ENCODE measurements at places on chromosomes 7 and 10. TPM values are rescaled to one million over a fixed set of nuclear protein-coding genes. Genes with fewer than 3 reads are reported as not detected.

Gene LSM5
- polyA plus RNA-seq: 228 TPM

Gene BTBD16
- polyA plus RNA-seq: not detected

Gene CTAGE6
- polyA plus RNA-seq: not detected

Gene CTAGE4
- not detected for polyA plus RNA-seq

Gene VSTM4
- polyA plus RNA-seq: 1.7 TPM

Gene AGAP5
- 2.5 TPM for polyA plus RNA-seq

Gene TMEM130
- 37.0 TPM for polyA plus RNA-seq

Gene LRRC17
- 0.63 TPM for polyA plus RNA-seq

Gene CYP3A4
- not detected for polyA plus RNA-seq

Gene GDF2
- not detected for polyA plus RNA-seq

Gene PLXNA4
- 4.0 TPM for polyA plus RNA-seq

Gene FKBP9
- 87.0 TPM for polyA plus RNA-seq

Gene LRGUK
- 0.24 TPM for polyA plus RNA-seq

Gene CNPY1
- 3.8 TPM for polyA plus RNA-seq

Gene FEZF1
- not detected for polyA plus RNA-seq

Gene SLC13A1
- polyA plus RNA-seq: not detected

Gene VWDE
- 2.6 TPM for polyA plus RNA-seq

Gene DOCK1
- polyA plus RNA-seq: 4.6 TPM

Gene MRC1
- polyA plus RNA-seq: not detected

Gene AASS
- 9.2 TPM for polyA plus RNA-seq

Gene ACBD7
- 3.3 TPM for polyA plus RNA-seq

Gene EXOC4
- polyA plus RNA-seq: 49.3 TPM

Gene CYP2C19
- 0.94 TPM for polyA plus RNA-seq

Gene NRCAM
- 522 TPM for polyA plus RNA-seq

Gene MYO1G
- 0.31 TPM for polyA plus RNA-seq

Gene CCDC136
- polyA plus RNA-seq: 30.8 TPM

Gene ELOVL3
- 1.8 TPM for polyA plus RNA-seq

Gene ZNF398
- polyA plus RNA-seq: 2.0 TPM

Gene C10orf62
- polyA plus RNA-seq: not detected

Gene GPR26
- 0.67 TPM for polyA plus RNA-seq

Gene DDC
- polyA plus RNA-seq: 7.0 TPM

Gene OGA
- 55.3 TPM for polyA plus RNA-seq

Gene SFTPA2
- polyA plus RNA-seq: 0.28 TPM

Gene ZFYVE27
- 4.1 TPM for polyA plus RNA-seq

Gene GLI3
- 0.65 TPM for polyA plus RNA-seq

Gene PTN
- 186 TPM for polyA plus RNA-seq

Gene FXYD4
- not detected for polyA plus RNA-seq

Gene MYL10
- polyA plus RNA-seq: not detected

Gene MRLN
- 5.6 TPM for polyA plus RNA-seq

Gene MYH16
- polyA plus RNA-seq: not detected

Gene RP9
- polyA plus RNA-seq: 21.5 TPM

Gene CHCHD1
- 107 TPM for polyA plus RNA-seq

Gene CALML3
- 0.17 TPM for polyA plus RNA-seq

Gene FGFBP3
- 0.77 TPM for polyA plus RNA-seq

Gene PLPP4
- polyA plus RNA-seq: 1.2 TPM

Gene MNX1
- not detected for polyA plus RNA-seq

Gene AGBL3
- polyA plus RNA-seq: 0.13 TPM

Gene PPP1R17
- polyA plus RNA-seq: 814 TPM

Data from Purkinje cell (primary cell).